ENCODE measurements at places on chromosomes 5 and 9.
A peak's percentile ranks its signal among the peaks of the same experiment; 100 is the strongest.

DNA sequence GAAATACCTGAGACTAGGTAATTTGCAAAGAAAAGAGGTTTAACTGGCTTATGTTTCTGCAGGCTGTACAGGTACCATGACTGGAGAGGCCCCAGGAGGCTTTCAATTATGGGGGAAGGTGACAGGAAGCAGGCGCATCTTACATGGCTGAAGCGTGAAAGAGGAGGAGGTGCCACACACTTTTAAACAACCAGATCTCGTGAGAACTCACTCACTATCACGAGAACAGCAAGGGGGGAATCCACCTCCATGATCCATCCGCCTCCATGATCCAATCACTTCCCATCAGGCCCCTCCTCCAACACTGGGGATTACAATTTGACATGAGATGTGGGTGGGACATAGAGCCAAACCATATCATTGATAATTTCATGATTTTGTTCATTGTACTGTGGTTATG, 2.5 kb upstream of the MED27 start:
- DNase-seq: no peak
- H3K36me3 ChIP-seq: no peaks in the 10 kb centered on the region
- no peak overlapping the region for H3K27ac ChIP-seq
- peaks cover 8% of the 10 kb centered on the region for H3K4me1 ChIP-seq
- no peak overlapping the region for H3K4me3 ChIP-seq
- H3K27me3 ChIP-seq: no peaks in the 10 kb centered on the region

GRCh38 chr9:127734247-127734746, 797 bp downstream of the TOR2A start:
- H3K27ac ChIP-seq: peak overlapping the region; percentile 53
- H3K27me3 ChIP-seq: no peaks in the 10 kb centered on the region
- peaks cover 4% of the 10 kb centered on the region for H3K4me1 ChIP-seq
- DNase-seq: no peak

DNA sequence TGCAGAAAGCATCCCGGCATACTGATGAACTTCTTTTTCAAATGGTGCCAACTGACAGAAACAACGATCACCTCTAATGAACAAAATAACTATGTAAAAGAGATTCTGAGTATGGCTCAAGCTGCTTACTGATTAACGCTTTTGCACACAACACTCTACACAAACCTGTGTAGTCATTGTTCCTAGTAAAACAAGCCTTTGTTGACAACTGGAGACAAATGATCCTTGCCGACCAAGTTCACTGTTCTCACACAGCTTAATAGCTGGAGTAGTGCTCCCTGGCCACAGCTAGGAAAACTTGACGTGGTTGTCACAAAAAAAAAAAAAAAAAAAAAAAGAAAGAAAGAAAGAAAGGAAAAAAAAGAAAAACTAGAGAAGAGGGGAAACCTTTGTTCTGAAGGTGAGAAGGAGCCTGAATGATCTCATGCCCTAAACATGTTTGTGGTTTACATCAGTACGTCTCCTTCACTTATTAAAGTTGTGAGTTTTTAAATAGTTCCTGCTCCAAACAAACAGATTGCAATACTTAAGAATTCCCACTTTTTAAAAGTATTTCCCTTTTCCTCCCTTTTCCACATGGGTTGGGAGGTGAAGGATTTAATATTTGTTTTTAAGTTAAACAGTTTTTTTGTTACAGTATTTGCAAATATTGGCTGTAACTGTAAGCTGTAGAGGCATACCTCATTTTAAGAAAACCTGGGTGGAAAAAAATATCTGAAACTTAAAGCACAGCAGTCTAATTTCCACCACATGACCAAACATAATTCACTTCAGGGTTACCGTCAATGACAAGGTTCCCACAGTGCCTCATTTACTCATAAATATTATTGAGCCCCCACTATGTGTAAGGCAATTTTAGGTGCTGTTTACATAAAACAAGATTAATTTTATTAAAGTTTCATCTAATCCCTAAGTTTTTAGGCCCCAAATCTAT, 63.7 kb downstream of the GLIS3 start:
- peak overlapping the region; percentile 68 for H3K27ac ChIP-seq
- peaks cover 6% of the 10 kb centered on the region for H3K4me1 ChIP-seq
- H3K27me3 ChIP-seq: no peaks in the 10 kb centered on the region
- DNase-seq: peak; percentile 56

DNA sequence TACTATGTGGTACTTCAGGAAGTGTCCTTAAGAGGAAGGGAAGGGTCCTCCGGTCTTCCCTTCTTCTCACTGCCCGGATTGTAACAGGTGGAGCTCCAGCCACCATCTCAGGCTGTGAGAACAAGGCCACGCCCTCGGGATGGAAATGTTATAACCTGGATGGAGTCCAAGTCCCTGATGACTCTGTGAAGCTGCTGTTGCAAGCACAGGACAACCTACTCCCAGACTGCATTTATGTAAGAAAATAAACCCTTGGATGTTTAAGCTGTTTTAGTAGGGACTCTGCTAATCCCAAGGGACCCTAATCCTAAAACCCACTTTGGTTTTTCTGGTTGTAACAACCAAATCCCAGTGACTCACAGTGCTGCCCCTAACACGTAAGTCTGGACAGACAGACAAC, 221.6 kb downstream of the ACTL7B start:
- H3K4me3 ChIP-seq: no peak overlapping the region
- H3K27me3 ChIP-seq: no peaks in the 10 kb centered on the region
- H3K36me3 ChIP-seq: no peaks in the 10 kb centered on the region
- peak; percentile 32 for DNase-seq

DNA sequence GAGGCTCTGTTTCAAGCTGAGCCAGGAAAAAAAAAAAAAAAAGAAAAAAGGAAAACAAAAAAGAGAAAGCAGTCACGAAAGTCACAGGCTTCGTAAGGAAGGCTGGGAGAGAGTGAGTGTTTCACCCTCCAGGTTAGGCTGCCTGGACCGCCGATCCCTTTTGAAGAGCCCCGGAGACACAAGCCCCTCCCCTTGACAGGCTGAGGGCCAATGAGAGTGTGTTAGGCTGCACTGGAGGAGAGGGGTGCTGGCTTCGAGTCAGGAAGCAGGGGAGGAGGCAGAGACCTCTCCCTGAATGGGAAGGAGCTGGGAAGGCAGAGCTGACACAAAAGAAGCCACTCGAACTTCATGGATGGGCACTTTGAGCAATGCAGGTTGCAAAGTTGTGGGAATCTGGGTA, at the start of gene NMUR2:
TSS of gene NMUR2 (minus strand) at position 135 of the 400 bp plus-strand sequence. CDS start 166 bp downstream, outside the sequence.
- H3K36me3 ChIP-seq: no peaks in the 10 kb centered on the region
- DNase-seq: peak; percentile 17
- H3K4me1 ChIP-seq: no peaks in the 10 kb centered on the region
- no peak within 1 kb of the TSS for H3K27ac ChIP-seq

Data from hepatocyte (in vitro differentiated cells).